ENCODE measurements at places on chromosomes 4 and X.
A peak's percentile ranks its signal among the peaks of the same experiment; 100 is the strongest.

- DNase-seq, result no peak
Observed at GRCh38 chr4:87566276-87566675, 37.1 kb upstream of the SPARCL1 start.

GRCh38 chrX:72366178-72366577, 60.5 kb upstream of the CITED1 start:
- no peak for DNase-seq

- DNase-seq, result no peak
Observed at GRCh38 chr4:184344899-184345572, 127.4 kb upstream of the ENPP6 start.

GRCh38 chrX:3940000-3940610, 226.7 kb upstream of the PRKX start:
- DNase-seq, result no peak

DNA sequence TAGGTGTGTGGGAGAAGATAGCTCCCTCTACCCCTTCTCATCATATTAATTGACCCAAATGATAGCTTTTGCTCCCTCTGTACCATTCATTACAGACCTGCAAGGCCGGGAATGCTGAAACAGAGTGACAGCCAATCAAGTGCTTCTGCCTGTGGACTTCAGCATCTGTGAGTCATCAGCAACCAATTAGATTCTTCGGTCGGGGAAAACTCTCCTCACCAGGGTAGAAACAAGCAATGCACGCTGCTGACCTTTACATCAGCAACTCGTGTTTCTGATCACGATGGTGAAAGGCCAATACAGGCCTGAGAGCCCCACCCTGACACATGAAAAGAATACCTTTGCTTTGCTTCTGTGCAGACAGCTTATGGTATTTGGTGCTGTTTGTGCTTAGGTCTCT, 347.2 kb upstream of the DDX53 start:
- DNase-seq, result no peak

DNA sequence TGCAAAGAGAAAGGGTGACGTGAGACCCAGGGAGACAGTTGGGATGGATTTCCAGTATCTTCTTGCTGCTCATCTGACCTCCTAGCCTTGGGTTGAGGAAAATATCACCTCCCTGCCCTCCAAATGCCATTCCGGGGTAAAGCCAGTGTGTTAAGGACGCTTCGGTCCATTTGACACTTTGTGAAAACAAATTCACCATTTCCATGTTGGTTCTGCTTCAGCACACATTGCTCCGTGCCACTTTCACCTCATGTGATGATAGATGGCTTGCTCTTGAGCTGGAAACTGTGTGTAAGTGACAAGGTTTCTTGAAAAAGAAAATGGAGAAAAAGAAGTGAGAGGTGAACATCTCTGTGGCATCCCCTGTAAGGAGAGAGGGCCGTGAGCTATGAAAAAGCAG, 256.1 kb upstream of the PGRMC2 start:
- no peak for DNase-seq

GRCh38 chr4:48960988-48961635, 25.0 kb upstream of the CWH43 start:
- no peak for DNase-seq

DNA sequence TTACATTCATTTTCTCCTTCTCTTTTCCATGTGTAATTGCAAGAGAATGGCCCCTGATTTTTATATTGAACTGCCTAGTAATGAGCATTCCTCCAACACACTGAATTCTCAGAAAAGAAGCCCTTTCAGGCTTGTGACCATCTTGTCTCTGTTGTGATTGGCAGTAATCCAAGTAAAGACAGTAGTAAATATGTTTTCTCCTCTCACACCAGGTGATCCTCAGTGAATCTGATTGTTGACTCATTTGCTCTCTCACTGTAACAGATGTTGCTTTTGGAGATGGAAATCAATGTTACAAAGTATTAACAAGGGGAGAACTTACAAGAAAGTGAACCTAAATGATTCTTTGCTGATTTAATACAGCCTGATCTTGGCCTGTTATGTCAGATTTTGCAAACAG, 271.0 kb downstream of the AFF2 start:
- DNase-seq, result no peak

DNA sequence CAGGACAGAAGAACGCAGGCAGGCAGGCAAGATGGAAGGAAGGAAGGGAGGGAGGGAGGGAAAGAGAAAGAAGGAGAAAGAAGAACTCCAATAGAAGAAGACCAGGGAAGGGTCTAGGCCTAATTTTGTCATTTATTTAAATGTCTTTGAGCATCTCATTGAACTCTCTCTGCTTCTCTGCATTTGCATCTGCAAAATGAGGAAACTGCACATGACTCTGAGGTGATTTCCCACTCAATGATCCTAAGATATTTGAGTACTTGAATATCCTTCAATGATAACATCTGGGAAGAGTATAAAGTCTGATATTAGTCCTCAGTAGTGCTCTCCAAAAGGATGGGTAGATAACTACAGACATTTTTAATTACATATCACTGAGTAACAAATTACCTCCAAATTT, 33.1 kb upstream of the RBPJ start:
- no peak for DNase-seq

GRCh38 chrX:130079824-130080406, 30.4 kb downstream of the ELF4 start:
- DNase-seq, result peak; percentile 62

DNA sequence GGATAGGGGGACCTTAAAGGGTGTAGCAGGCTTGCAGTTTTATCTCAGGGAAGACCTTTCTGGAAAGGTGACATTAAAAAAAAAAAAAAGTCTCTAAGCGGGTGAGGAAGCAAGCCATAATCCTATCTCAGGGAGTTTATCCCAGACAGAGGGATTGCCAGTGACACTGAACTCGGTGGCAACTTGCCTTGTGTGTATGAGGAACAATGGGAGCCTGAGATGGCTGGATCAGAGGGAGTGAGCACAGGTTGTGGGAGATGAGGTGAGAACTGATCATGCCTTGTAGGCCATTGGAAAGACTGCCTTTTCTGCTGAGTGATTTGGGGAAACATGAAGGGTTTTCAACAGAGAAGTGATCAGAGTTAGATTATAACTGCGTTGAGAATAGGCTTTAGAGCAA, 31.1 kb downstream of the DTHD1 start:
- no peak for DNase-seq

DNA sequence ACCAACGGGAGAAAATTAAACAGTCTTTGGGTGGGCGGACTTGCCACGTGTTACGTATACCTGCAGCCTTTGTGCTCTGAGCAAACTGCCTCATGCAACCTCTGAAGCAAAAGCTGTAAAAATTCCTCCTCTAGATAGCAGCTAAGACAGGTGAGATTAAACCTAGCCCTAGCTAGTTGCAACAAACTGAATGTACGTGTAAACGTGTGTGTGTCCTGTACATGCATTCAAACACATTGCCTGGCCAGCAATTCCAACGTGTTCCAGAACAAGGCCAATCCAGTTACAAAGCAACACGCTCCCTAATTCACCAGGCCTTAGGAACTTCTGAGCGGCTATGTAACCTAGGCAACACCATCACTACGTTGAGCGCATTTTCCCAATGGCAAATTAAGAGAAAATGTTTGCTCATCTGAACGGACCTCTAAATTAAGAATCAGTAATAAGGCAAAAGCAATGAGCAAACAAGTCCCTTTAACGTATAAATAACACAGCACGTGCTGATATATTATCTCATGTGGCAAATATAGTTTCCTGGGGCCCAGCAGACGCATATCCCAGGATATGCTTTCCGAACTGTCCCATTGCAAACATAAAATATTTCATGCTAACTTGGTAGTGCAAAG, 792 bp downstream of the PPID start:
- DNase-seq, result peak; percentile 45

- DNase-seq, result no peak
Observed at GRCh38 chr4:10181745-10182445, 65.3 kb upstream of the WDR1 start.

GRCh38 chr4:94540476-94540875, 88.7 kb downstream of the PDLIM5 start:
- DNase-seq, result no peak

DNA sequence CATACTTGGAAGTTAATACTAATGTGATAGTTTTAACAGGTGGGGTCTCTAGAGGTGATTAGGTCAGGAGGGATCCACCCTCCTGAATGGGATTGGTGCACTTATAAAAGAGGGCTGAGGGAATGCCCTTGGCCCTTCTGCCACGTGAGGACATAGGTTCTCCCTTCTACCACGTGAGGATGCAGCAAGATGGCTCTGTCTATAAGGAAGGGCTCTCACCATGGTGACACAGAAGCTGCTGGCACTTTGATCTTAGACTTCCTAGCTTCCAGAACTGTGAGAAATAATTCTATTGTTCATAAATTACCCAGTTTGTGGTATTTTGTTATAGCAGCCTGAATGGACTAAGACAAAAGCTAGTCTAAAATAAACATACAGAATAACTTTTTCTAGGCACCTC, 1.0 kb downstream of the AADAT start:
- no peak for DNase-seq

DNA sequence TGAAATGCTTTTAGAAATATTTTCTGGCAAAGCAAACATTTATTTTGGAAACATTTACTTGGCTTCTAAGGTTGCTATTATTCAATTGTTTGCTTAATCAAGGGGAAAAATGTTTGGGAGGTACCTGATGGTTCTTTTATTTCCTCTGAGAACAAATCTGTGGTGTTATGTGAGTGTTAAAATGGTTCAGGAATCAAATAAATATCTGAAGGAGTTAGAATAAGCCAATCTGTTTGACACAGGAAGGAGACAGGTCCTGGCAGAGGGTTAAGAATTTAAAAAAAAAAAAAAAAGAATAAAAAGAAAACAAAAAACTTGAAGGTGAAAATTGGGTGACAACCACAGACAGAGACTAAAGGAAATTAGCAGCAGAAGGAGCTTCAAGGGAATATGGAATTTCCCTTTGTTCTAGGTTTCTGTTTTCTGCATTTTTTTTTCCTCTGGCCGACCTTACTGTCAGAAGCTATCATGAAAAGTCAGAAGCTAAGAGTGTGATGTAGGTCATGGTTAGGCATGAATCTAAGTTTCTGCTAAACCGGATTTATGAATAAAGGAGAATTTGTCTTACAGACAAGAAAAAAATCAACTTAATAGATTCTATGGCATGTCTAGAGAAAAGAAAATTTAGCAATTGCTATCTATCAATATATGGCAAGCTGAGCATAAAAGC, 78.6 kb upstream of the PNPLA4 start:
- DNase-seq, result no peak

DNA sequence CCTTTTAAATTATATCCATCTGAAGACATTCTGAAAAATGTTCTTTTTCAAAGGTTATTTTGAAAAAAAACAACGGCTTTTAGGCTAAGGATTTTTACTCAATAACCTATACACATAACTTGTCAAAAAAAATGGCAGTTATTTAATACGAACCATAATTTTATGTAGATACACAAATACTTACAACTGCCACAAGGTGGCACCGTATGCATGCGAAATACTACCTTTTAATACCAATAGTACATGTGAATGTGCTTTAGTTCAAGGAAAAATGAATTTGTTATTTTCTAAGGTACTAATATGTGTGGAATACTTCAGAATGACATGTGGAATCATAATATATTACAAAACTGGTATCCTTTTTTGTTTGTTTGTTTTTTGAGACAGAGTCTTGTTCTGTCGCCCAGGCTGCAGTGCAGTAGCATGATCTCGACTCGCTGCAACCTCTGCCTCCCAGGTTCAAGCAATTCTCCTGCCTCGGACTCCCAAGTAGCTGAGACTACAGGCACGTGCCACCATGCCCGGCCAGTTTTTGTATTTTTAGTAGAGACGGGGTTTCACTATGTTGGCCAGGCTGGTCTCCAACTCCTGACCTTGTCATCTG, 4.6 kb upstream of the MAD2L1 start:
- DNase-seq, result no peak

DNA sequence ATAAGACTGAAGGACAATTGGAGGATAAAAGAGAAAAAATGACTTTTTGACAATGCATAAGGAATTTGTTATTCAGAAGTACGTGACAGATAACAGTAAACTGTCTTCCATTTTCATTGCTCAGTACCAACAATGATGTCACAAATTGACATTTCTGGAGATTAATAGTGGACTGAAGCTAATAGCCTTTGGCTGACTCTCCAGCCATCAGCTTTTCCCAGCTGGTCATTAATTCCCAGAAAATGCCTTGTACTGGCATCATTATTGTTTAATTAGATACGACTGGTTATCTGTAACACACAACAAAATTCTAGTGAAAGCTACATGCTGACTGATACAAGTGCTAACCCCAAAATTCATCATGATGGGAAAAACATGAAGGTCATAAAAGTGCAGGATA, 147.9 kb upstream of the FGF13 start:
- no peak for DNase-seq

DNA sequence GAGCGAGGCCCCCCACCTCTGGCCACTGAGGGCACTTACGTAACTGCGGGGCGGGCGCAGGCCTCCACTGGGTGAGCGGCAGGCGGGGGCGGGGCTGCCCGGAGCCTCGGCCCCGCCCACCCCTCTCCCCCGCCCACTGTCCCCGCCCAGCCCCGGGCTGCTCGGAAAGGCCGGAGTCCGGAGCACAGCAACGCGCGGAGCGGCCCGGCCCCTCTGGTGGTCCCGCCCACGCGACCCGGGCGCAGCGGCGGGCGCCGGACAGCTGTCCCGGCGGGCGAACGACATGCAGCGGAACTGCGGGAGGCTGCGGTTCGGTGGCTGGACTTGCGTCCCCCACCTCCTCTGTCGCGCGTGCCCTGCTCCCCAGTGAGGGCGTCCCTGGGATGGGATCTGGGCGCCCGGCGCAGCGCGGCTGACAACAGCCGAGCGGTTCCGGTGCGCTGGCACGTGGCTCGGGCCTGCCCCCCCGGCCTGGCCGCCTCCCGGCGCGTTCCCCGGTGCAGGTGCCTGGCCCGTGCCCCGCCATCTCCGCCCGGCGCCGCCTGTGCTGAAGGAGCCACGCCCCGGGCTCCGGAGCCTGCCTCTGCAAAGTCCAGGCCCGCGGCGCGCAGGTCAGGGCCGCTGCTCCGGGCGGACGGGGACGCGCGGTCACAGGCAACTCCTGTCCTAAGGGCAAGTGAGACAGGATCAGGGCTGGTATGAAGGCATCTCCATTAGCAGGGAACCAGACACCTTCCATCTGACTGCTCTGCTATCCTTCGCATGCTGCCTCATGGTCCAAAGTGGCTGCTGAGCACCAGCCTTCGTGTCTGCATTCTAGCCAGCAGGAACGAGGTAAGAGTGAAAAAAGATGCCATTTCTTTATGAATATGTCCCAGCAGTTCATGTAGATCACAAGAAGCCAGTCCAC, 21.8 kb upstream of the JAKMIP1 start:
- no peak for DNase-seq

DNA sequence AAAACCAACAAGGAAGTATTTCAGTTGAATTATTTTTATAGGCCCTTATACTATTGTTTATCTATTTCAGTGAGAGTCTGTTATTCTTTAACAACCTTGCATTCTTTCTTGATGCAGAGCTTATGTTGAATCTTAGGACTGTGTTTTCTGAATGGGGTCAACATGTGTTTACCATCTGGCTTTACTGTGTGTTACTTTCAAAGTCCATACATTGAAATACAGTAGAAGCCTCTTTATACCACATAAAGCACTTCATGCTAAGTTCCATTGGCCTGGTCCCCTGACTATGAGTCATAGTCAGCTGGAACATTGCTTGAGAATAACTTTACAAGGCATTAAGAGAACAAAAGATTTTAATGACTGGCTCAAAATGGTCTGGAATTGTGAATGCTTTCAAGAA, 152.6 kb downstream of the GASK1B start:
- no peak for DNase-seq
